ENCODE measurements at places on chromosomes 2 and 18.

DNA sequence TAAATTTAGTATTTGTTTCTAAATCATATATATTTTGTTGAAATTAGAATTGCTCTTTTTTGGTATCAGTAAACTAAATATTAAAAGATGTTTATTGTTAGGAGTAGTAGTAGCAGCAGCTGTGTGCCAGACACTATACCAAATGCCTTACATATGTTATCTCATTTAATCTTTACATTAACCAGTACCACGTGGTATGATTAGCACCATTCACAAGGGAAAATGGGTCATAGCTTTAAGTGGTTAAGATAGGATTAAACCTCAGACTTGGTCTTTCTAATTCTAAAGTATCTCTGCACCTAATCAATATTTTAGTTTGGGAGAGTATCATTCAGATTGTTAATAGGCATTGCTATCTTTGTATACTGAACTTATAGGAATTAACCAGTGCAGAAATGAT lies 29.0 kb downstream of the PSMD14 start:
- no peak for DNase-seq

- no peak for DNase-seq
Measured at GRCh38 chr18:21896732-21897336, 156.2 kb downstream of the MIB1 start.

DNA sequence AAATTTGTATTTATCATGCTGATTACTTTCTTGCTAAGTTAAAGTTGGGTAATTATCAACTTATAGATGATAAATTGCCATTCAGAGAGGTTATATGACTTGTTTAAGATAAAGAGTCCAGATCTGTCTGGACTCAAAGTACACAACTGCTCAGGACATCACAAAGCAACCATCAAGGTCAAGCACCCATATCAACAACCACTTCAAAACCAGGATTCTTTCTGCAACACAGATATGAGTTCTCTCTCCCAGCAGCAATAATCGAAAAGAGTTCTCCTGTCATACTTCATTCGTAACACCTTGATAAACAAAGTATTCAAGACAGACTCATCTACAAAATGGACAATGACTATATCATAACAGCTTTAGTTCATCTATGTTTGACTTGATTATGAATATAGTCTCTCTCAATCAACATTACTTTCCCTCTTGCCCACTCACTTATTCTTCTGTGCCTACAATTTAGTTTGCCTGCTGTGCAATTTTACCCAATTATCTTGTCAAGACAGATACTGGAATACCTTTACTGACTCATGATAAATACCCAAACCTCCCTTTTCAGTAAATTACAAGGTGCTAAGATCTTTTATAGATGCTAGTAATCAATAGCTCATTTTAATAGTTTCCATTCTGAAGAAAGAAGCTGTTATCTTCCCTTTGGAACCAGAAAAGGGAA lies 281.8 kb downstream of the NBAS start:
- DNase-seq, result no peak

DNA sequence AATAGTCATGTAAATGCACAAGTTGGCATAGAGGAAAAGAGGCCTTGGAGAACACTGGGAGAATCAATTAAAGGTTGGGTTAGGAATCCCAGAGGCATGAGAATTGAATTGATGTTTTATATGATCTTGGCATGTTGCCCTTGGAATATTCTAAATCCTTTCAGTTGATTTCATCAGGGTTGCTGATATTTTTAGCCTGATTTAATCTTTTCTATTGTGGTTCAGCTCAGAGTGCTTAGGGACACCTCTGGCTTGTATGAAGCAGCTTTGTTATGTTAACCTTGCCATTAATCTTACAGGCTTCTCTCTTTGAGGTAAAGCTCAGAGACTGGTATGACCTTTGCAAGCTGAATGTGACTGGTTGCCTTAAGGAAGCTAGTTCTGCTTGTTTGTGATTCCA lies 64.4 kb upstream of the LYPD6B start:
- no peak for DNase-seq

DNA sequence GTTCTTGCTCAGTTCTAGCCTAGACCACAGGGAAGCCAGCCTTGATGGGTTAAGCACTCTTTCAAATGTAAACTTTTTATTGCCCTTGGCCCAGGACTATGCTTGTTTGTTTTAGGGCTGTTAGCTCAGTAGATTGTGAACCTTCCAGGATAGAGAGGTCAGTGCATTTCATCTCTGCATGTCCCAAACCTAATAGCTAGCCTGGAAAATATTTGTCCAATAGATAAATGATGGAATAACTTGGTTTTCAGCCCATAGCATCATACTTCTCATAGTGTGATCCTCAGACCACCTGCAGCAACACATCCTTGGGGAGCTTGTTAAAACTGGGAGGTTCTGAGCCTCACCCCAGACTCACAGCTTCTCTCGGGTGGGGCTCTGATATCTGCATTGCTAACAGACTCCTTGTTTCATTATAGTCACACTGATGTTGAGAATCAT lies 59.8 kb downstream of the TRIB2 start:
- DNase-seq, result no peak

- no peak for DNase-seq
Measured at GRCh38 chr2:233764761-233765160, 4.7 kb downstream of the UGT1A1 start.

- DNase-seq, result no peak
Measured at GRCh38 chr2:205903549-205904129, 182.3 kb downstream of the INO80D start.

- no peak for DNase-seq
Measured at GRCh38 chr2:129888461-129888860, 91.0 kb upstream of the RAB6C start.

DNA sequence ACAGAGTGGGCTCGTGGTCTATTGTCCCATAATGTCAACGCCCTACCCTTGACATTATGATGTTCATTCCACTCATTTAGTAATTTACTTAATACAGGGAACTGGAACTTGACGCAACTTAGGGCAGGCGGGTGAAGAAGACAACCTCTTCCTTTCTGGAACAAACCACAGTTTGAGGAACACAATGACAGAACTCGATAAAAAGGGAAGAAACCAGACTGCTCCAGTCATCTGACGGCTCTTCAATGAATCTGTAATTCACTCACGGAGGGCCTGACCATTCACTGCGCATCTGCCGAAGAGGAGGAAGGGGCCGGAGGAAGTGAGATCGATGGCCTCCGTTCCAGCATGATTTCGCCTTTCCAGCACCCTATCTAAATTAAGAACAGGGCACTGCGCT lies 83.2 kb downstream of the BCL2 start:
- DNase-seq, result no peak

DNA sequence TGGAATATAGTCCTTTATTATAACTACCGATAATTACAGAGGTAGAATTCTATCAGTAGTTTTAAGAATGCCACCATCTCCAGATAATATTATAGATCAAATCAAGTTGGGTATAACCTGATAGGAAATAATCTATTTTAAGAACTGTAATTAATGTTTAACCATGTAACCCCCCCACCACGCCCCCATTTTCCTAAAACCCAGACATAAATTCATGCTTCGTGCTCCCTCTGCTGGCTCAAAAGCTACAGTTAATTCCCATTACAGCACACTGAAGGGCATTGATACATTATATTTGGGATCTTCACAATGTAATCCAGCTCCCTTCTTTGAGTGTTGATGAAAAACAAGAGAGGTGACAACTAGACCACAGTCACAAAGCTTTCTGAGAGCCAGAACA lies 228.0 kb upstream of the SMAD7 start:
- no peak for DNase-seq

- no peak for DNase-seq
Measured at GRCh38 chr2:54394392-54394791, 61.7 kb upstream of the SPTBN1 start.

DNA sequence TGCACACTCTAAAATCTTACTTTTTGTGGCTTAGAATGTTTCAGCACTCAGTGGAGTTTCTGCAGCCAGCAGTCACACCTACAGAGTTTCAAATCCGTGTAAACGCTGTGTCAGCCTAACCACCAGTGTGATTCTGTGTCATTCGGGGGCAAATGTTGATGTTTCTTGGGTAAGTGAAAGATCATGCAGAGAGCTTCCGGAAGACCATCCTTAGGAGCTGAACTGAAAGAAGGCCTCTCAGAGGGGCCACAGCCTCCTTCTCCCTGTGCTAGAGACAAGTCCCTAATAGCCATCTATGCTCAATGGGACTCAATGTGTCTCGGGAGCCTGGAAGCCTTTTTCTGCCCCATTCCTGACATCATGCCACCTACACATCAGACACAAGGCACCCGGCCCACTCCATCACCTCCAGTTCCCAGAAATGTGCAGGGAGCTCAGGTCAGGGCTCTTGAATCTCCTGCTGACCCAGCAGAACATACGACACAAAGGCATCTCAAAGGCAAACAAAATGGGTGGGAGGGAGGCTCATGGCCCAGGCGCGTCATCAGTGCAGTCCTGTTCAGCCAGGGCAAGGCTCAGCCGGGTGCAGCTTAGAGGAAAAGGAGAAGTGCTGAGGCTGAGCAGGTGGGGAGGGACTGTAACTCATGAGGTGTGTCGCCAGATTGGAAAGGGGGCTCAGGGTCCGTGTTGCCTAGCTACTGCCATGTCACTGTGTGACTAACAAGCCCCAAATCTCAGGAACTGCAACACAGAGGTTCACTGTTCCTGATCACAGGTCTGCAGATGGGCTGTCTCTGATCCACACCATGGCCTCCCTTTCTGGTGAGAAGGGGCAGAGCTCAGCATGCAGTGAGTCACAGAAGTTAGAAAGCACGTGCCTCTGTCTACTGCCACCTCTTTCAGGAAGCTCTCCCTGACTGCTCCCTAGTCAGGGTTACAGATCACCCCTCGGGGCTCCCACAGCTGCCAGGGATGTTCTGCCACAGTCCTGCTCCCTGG lies 82.0 kb downstream of the SMAD7 start:
- DNase-seq, result no peak

GRCh38 chr2:15656090-15656489 lies 64.4 kb downstream of the DDX1 start:
- no peak for DNase-seq

DNA sequence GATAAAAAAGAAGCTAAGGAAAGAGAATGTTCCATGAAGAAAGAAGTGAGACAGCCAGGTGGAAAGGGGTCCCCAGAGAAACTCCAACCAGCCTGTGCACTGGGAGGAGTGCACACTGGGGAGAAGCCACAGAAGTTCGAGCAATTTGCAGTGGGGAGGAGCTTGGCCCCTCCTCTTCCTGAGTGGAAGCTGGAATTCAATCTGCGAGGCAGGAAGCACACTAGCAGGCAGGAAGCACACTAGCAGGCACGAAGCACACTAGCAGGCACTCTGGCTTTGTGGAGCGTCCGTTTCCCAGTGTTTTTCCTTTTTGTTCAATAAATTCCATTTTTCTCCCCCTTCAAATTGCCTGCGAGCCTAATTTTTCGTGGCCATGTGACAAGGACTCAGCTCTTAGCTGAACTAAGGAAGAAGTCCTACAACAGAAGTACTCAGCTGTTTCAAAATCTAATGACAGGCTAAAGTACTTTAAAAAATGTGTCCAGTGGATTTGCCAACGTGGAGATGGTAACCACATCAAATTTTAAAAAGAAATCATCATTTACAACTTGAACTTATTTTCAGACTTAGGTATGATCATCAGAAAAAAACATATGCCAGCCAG lies 21.4 kb upstream of the SPIRE1 start:
- no peak for DNase-seq

DNA sequence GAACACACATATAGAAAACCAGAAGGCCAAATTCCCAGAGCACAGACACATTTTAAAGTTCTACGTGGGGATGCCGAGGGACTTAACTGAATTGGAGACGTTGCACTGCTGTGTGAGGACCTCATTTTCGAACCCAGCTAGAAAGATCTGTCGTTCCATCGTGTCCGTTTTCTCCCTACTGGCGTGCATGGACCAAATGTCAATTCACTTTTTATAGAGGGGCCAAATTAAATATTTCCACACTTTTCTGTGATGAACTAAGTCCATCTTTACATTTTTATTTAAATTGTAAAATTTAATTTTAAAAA lies 692 bp upstream of the TSHZ1 start:
- no peak for DNase-seq

DNA sequence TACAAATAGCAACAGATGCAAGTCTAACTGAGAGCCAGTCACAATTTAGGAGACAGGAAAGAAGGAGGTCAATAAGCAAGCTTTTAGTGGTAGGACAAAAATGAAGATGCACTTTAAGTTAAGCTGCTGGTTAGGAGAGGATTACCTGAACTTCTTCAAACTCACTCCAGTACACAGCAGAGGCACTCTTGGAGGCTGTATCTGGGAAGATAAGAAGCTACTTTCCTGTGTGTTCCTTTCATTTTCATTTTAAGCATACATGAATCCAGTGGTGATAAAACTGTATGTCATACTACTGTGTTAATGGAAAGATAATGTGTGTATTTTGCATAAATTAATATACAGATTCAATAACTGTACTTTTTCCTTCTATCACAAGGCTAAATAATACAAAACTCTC lies 49.6 kb downstream of the HYCC2 start:
- no peak for DNase-seq

DNA sequence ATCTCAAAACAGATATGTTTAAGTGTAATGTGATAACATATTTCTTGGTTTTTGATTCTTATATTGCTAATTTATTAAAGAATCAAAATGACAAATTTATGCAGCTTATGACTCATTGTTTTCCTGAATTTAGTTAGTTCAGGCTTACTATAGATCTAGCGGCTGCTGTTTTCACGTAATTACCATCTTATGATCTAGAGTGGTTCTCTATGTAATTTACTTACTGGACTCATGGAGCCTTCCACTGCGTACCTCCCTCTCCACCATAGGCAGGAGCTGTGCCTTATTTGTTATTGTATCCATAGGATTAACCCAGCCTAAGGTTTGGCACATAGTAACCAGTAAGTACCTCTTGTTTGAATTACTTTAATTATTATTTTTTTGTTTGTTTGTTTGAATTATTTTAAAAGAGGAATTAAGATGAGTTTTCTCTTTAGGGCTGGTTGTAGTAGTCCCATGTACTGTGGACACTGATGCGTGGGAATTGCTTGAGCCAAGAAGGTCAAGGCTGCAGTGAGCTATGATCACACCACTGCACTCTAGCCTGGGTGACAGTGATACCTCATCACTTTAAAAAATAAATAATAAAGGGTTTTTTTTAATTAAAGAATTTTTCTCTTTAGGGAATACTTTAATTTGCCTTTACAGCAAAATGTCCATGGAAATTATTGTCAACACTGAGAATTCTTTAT lies 165.5 kb downstream of the PHLPP1 start:
- DNase-seq, result no peak

DNA sequence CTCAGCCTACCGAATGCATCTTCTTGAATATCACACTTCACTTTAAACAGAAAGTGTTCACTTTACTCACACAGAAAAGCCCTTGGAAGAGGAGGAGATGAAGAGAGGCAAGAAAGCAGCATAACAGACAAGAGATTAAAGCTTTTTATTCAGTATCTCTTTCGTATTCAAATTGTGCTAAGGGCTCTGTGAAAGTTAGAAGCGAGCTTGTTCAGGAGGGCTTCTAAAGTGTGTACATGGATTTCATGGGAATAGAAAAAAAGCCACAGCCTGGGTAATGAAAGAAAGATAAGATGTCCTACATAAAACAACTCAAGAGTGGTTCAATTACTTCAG lies 531.9 kb downstream of the TMEM182 start:
- DNase-seq, result no peak
